ENCODE measurements at places on chromosomes 2 and 18. TPM values are rescaled to one million over a fixed set of nuclear protein-coding genes. Genes with fewer than 3 reads are reported as not detected.

DNA sequence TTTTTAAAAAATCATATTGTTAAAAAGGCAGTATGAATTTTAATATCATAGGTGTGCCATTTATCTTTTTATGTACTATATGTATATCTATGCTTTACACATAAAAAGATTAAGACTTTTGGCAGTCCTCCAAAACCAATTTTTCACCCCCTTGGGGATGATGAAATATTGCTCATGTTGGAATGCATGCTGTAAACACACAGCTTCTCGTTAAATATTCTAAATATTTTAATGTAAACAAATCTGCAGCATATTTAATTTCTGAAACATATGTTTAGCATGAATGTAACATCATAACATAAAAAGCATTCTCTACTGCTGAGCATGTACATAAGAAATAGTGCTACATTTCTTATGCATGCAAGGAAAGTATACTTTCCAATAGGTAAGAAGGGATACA is 484.3 kb upstream of the LRATD1 start:
- H3K4me1 ChIP-seq, result no peaks in the 10 kb centered on the region
- no peak overlapping the region for H3K4me3 ChIP-seq
- H3K36me3 ChIP-seq, result no peaks in the 10 kb centered on the region
- DNase-seq, result no peak
- no peak overlapping the region for H3K27ac ChIP-seq

- H3K27me3 ChIP-seq, result no peaks in the 10 kb centered on the region
- DNase-seq, result no peak
- no peaks in the 10 kb centered on the region for H3K36me3 ChIP-seq
- peak overlapping the region; percentile 13 for H3K27ac ChIP-seq
Observed at GRCh38 chr2:143473820-143474219, 344.6 kb downstream of the ARHGAP15 start.

GRCh38 chr2:88136817-88137216 is 9.0 kb upstream of the FABP1 start:
- H3K27ac ChIP-seq, result no peak overlapping the region
- no peaks in the 10 kb centered on the region for H3K36me3 ChIP-seq
- DNase-seq, result no peak

DNA sequence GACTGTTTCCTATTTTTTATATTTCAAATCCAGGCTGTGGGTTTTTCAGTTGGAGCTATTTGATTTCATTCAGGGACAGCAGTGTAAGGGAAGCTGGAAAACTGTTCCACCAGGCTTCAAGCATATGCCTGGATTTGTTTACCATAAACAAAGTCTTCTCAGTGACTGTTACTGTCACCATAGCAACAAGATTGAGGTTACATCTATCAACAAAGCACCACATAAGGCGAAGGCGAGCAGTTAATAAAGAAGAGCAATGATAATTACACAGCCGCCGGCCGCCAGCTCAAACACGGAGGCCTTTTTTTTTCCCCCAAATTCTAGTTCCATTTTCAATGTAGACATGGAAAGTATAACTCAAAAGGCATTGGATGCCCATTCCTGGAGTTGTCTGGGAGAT is 553.7 kb upstream of the SYT4 start:
- H3K27me3 ChIP-seq, result no peaks in the 10 kb centered on the region
- no peak for DNase-seq
- no peaks in the 10 kb centered on the region for H3K4me1 ChIP-seq
- no peaks in the 10 kb centered on the region for H3K36me3 ChIP-seq
- no peak overlapping the region for H3K27ac ChIP-seq

DNA sequence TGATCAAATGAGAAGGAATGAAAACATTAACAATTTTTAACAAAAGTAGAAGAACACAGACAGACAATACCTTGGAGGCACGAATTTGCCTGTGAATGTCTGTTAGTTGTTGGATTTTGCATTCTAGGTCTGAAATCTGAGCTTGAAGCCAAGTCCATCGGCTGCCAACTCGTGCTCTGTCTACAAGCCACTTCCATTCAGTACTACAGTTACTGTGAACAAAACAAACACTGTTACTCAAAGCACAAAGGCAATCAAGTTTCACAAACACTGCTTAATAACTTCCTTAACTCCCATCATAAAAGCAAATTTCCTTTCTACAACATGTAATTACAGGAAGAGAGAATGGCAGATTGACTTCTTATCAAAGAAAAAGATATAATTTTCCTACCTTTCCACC is 42.2 kb downstream of the KANSL1L start:
- H3K4me1 ChIP-seq, result no peaks in the 10 kb centered on the region
- DNase-seq, result no peak
- H3K27ac ChIP-seq, result no peak overlapping the region
- H3K4me3 ChIP-seq, result no peak overlapping the region
- H3K27me3 ChIP-seq, result no peaks in the 10 kb centered on the region

GRCh38 chr18:2777241-2777640 is 69.6 kb upstream of the EMILIN2 start:
- H3K27ac ChIP-seq, result no peak overlapping the region
- no peaks in the 10 kb centered on the region for H3K27me3 ChIP-seq
- H3K4me3 ChIP-seq, result no peak overlapping the region
- DNase-seq, result no peak

GRCh38 chr2:7428454-7429204 is 511.4 kb downstream of the RNF144A start:
- H3K27ac ChIP-seq, result no peak overlapping the region
- no peaks in the 10 kb centered on the region for H3K4me1 ChIP-seq
- no peak overlapping the region for H3K4me3 ChIP-seq
- peaks cover 8% of the 10 kb centered on the region for H3K27me3 ChIP-seq
- no peak for DNase-seq

DNA sequence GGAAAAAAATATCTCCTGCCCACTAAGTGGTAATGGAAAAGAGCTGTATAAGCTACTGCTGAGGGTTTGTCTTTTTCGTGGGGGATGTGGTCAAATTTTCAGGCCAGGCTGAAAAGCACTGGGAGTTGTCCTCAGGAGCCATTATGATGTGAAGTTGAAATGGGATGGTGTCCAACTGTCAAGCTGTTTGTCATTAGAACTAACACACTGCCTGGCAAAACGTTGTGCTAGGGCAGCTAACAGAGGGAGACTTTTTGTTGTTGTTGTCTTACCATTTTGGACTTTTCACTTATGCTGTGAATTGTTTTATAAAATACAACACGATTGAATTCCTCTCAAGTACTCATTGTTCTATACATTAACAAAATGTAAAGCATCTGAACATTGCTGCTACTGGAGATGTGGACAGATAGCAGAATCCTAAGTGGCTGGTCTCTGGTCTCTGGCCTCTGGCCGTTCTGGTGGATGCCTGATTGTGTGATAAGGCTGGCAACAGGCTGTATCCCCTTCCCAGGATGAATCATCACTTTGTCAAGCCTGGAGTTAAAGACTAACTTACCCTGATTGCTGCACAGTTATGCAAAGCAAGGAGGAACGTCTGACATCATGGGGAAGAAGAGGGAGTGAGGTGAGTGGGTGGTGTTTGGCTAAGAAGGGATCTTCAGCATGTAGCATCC is 2.3 kb downstream of the MYO1B start:
- no peaks in the 10 kb centered on the region for H3K4me1 ChIP-seq
- peak overlapping the region; percentile 82 for H3K4me3 ChIP-seq
- H3K27me3 ChIP-seq, result no peaks in the 10 kb centered on the region
- DNase-seq, result no peak

DNA sequence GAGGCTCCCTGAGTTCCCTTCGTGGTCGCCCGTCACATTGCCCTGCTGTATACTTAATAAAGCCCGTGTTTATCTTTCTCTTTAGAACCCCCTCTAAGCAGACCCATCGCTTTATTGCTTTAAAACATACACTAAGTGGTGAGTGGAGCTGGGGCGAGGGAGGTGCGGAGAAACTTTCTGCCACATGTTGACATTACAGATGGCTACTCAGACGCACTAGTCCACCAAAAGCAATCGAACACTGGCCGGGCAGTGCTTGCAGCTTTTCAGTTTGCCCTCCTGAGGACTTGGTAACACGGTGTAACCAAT is 859 bp upstream of the COLEC12 start:
- no peaks in the 10 kb centered on the region for H3K36me3 ChIP-seq
- no peaks in the 10 kb centered on the region for H3K27me3 ChIP-seq
- no peak overlapping the region for H3K4me3 ChIP-seq
- H3K27ac ChIP-seq, result no peak overlapping the region
- no peak for DNase-seq
- H3K4me1 ChIP-seq, result no peaks in the 10 kb centered on the region

DNA sequence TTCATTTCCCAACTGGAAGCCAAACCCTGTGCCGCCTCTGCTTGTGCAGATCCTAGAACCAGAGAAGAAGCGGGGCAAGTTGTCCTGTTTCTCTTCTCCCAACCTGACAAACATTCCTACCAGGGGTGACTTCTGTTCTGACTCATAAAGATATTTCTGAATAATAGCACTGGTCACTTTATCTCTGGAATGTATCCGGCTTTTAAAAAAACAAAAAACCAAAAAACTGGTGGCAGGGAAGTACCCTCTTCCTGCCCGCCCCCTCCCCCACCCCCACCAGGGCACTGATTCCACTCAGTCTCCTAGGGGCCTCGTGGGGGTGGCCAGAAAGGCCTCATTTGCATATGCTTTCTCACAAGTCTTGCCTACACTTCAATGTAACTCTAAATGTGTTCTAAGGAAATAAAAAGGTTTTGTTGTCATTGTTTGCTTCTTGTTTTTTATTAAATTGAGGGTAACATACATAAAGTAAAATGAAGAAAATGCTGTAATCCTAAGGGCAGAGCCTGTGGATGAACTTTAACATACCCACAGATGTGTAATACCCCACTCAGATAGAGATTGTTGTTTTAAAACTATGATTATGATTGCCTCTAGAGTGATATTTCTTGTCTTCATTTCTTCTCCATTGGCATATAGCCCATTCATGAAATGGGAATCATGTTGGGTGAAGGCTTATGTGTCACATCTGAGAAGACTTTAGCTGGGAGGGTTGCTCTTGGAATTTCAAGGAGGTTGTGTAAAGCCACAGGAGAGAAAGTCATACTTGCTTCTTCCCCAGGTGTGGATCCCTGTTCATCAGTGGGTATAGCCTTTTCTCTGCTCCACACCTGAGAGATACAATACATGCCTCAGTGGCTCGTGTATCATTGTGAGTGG is 5.3 kb upstream of the FOSL2 start:
- no peak overlapping the region for H3K4me3 ChIP-seq
- H3K36me3 ChIP-seq, result no peaks in the 10 kb centered on the region
- H3K27ac ChIP-seq, result no peak overlapping the region

- H3K27ac ChIP-seq, result no peak overlapping the region
- DNase-seq, result no peak
- H3K36me3 ChIP-seq, result no peaks in the 10 kb centered on the region
Observed at GRCh38 chr2:46925474-46926351, 10.1 kb upstream of the MCFD2 start.

DNA sequence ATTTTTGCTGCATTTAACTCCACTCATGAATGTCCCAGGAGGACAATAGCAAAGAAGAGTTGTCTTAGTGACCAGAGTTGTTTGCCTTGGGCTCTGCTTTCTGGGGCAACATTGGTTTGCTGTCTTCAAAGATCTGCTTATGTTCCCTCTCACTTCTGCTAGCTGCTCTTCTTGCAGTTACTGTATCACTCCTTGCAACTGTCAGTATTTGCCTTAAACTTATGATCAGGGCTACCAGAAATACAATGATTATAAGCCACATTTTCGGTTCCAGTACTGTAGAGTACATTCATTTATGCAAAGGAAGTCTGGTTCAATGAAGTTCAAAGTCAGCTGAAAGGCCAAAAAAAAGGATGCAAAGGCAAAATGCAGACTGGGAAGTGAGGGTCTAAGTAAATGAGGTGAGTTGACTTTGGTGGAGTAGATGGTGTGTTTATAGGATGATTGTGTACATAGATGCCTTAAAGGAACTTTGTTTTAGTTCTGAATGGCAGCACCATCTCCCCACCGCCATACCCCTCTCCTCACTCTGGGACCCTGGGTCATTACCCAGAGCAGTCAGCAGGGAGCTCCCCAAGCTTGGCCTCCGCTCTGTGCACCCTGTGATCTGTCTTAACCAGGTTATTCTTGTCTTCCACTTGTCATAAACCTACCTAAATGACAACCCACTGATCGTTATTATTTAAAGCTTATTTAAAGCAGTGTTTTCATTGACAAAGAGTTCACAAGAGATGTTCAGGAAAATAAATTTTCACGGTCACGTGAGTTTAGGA is 236.0 kb downstream of the DOK6 start:
- no peaks in the 10 kb centered on the region for H3K27me3 ChIP-seq
- no peaks in the 10 kb centered on the region for H3K4me1 ChIP-seq
- DNase-seq, result no peak

- no peak overlapping the region for H3K27ac ChIP-seq
- DNase-seq, result no peak
- no peaks in the 10 kb centered on the region for H3K36me3 ChIP-seq
- peaks cover 24% of the 10 kb centered on the region for H3K27me3 ChIP-seq
- no peaks in the 10 kb centered on the region for H3K4me1 ChIP-seq
Observed at GRCh38 chr18:65754121-65754520, 3.3 kb downstream of the CDH7 start.

DNA sequence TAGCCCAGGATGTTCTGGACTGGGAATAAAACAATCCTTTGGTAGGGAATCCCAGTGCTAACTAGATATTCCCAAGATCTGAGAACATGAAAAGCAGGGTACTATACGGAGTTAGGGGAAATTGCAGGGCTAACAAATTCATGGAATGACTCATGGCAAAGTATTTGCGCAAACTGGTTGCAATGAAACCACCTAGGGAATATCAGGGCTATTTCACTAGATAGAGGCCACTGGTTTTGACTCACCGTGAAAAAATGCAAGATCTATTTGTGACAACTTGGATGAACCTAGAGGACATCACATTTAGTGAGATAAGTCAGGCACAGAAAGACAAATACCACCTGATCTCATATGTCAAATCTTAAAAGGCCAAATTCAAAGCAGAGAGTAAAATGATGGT is 233.3 kb downstream of the MBD2 start:
- H3K4me3 ChIP-seq, result no peak overlapping the region
- H3K4me1 ChIP-seq, result no peaks in the 10 kb centered on the region
- DNase-seq, result no peak
- no peak overlapping the region for H3K27ac ChIP-seq

GRCh38 chr18:36660311-36660710 is 168.5 kb downstream of the TPGS2 start:
- peak; percentile 73 for DNase-seq
- H3K27me3 ChIP-seq, result no peaks in the 10 kb centered on the region
- H3K36me3 ChIP-seq, result peaks cover 4% of the 10 kb centered on the region
- H3K27ac ChIP-seq, result peak overlapping the region; percentile 77
- no peak overlapping the region for H3K4me3 ChIP-seq

- peaks cover 38% of the 10 kb centered on the region for H3K4me1 ChIP-seq
- H3K27ac ChIP-seq, result peak overlapping the region; percentile 92
- H3K27me3 ChIP-seq, result no peaks in the 10 kb centered on the region
- H3K4me3 ChIP-seq, result peak overlapping the region; percentile 95
- peak; percentile 76 for DNase-seq
Observed at GRCh38 chr2:36356298-36356989, 866 bp downstream of the CRIM1 start.

SNRNP200 gene
- total RNA-seq, result 80.7 TPM

CD302 gene
- total RNA-seq, result 5.0 TPM

KCNE4 gene
- 0.84 TPM for total RNA-seq

TNFRSF11A gene
- 0.84 TPM for total RNA-seq

MSTN gene
- total RNA-seq, result 0.56 TPM

SPP2 gene
- not detected for total RNA-seq

ARHGEF33 gene
- 0.15 TPM for total RNA-seq

Measured in psoas muscle (tissue), 8 donors.